ENCODE measurements at places on chromosomes 7 and 10.

DNA sequence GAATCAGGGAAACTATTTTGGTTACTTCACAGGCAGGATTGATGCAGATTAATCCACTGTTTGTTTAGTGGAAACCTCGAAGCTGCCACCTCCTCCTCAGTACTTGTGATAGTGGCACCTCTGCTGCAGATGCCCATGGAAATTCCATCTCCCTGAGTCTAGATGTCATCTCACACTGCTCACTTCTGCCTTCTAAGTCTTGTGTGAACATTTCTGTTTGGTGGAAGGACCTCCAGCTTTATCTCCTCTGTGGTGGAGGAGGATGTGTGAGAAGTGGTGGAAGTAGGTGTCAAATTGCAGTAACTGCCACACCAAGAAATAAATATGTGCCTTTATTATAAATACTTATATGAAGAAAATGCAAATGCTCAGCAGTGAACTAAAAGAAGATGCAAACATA, 25.8 kb upstream of the GPR141 start:
- H3K27me3 ChIP-seq = peaks cover 30% of the 10 kb centered on the region
- H3K4me1 ChIP-seq = no peaks in the 10 kb centered on the region
- H3K4me3 ChIP-seq = no peak overlapping the region
- no peak for DNase-seq

DNA sequence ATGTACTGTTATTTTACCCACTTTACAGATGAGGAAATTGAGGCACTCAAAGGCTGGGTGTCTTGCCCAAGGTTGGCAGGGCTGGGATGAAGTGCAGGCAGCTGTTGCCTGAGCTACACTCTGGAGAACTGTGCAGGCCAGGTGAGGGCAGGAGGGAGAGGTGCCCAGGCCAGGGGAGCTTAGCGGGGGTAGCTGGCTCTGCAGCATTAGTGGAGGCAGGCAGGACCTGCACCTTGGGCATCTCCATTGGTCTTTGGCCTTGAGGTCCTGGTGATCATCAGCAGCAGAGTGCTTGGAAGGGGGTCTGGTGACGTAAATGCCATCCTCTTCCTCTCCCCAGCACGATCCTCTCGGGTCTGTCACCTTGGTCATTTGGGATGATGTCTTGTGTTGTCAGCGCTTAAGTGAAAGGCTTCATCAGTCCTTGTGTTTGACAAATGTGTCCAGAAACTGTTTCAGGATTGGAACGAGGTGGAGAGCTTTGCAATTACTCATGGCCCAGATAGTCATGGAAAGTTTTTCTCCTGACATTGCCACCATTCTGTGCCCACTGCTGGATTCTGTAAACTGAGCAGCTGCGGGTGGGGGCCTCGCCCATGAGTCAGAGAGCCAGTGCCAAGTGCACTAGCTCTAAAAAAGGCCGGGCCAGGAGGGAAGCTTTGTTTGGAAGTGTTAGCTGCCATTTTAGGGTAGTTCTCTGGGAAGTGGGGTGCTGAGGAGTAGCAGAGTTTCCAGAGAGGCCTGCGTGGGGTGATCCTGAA, 47.6 kb downstream of the TSPAN15 start:
- H3K27me3 ChIP-seq = no peaks in the 10 kb centered on the region
- H3K4me3 ChIP-seq = peak overlapping the region; percentile 87
- no peak for DNase-seq
- H3K4me1 ChIP-seq = peaks cover 45% of the 10 kb centered on the region
- peaks cover 3% of the 10 kb centered on the region for H3K36me3 ChIP-seq
- H3K27ac ChIP-seq = peak overlapping the region; percentile 97

DNA sequence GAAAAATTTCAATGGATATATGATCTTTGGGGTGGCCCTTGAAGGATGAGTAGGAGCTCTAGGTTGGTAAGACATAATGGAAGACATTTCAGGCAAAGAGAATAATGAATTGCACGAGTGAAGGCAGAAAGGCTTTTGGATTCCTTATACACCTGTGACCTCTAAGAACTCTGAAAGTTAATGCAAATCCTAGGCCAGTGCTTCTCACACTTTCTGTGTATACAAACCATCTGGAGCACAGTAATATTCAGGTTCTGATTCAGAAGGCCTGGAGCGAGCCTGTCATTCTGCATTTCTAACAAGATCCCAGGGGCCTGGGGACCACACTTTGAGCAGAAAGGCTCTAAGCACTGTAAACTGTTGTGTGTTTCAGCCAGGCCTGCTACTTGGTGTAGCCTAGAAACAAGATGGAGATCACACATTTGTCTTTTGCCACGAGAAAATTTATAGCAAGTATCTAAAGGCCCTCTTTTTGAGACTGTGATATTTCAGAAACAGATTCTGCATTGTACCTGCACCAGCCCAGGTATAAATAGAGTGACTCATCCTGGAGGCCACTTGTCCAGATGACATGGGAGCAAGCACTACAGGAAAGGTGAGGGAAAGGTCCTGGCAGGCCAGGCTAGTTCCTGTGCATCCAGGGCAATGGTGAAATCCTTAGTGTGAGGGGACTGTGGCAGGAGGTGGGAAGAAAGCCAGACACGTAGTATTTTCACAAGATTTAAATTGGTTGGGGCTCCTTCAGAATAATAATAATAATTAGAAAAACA, 24.4 kb downstream of the MRPS33 start:
- H3K4me1 ChIP-seq = no peaks in the 10 kb centered on the region
- peaks cover 21% of the 10 kb centered on the region for H3K27me3 ChIP-seq
- H3K4me3 ChIP-seq = no peak overlapping the region
- no peak overlapping the region for H3K27ac ChIP-seq
- H3K36me3 ChIP-seq = no peaks in the 10 kb centered on the region
- DNase-seq = no peak

DNA sequence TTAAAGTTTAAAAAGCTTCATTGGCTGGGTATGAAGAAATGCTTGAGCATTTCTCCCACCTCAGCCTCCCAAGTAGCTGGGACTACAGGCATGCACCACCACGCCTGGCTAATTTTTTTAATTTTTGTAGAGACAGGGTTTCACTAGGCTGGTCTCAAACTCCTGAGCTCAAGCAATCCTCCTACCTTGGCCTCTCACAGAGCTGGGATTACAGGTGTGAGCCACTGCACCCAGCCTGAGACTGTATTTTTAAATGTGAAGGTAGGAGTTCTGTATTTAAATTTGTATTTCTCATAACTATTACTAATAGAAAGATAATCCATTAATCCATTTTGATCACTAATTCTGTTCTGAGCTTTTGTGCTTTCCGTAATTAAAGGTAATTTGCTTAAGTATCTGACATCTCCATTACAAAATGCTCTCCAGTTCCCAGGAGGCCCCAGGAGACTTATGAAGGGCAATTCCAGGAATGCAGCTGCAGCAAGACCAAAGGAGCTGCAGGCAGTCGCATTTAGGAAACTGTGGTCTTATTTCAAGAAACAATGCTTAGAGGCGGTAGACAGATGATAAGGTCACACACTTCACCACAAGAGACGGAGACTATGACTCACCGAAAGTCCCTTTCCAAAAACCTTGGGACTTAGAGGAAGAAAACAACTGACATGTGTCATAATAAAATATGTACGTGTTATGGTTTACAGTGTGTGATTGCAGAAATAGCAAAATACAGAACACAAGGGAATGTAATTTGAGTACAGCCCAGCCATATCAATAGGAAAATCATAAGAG, 23.3 kb downstream of the YAE1 start:
- DNase-seq = no peak
- H3K4me3 ChIP-seq = peak overlapping the region; percentile 67
- no peaks in the 10 kb centered on the region for H3K27me3 ChIP-seq
- H3K27ac ChIP-seq = peak overlapping the region; percentile 95
- H3K4me1 ChIP-seq = peaks cover 14% of the 10 kb centered on the region

DNA sequence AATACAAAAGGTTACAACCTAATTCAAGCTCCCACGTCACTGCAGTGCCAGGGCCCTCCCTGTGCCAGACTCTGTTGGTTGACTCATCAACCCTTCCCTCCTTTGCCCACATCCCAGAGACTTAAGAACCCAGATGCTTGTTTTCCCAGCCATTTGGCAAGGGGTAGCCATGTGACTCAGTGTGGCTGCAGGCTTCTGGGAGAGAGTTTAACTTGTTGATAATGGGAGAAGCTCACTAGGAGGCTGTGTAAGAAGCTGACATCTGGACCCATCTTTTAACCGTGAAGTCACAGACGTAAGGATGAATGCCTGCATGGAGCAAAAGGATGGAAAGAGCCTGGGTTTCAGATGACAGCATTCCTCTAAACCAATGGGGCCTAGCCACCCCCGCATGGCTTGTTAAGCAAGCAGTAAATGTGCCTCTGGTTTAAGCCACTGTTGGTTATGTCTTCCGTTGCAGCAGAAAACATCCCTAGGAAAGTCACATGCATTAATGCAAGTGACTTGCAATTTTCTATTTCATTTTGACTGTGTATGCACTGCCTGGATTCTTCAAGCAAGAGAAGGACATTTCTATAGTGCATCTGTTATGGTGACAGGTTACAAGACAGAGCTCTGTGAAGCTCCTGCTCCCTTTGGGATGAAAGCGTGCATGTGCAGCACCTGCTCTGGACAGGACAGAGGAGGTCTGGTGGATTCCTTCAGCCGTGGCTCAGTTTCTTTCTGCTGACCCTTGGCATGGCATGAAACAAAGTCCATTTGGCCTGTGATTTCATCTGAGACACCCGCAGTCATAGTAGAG, 57.5 kb upstream of the CREB5 start:
- peaks cover 33% of the 10 kb centered on the region for H3K27me3 ChIP-seq
- no peak overlapping the region for H3K4me3 ChIP-seq
- no peak for DNase-seq
- no peak overlapping the region for H3K27ac ChIP-seq

GRCh38 chr7:45874408-45875131, 1.7 kb upstream of the CCDC201 start:
- peaks cover 18% of the 10 kb centered on the region for H3K27me3 ChIP-seq
- peaks cover 2% of the 10 kb centered on the region for H3K36me3 ChIP-seq
- H3K4me3 ChIP-seq = no peak overlapping the region
- no peak for DNase-seq

GRCh38 chr7:97771576-97771975, 39.7 kb downstream of the TAC1 start:
- H3K4me1 ChIP-seq = no peaks in the 10 kb centered on the region
- H3K27ac ChIP-seq = no peak overlapping the region
- DNase-seq = no peak
- H3K36me3 ChIP-seq = no peaks in the 10 kb centered on the region

GRCh38 chr7:98784216-98784785, 85.5 kb downstream of the TMEM130 start:
- DNase-seq = no peak
- H3K4me1 ChIP-seq = peaks cover 4% of the 10 kb centered on the region
- H3K27ac ChIP-seq = no peak overlapping the region
- no peak overlapping the region for H3K4me3 ChIP-seq
- peaks cover 38% of the 10 kb centered on the region for H3K27me3 ChIP-seq

- H3K4me1 ChIP-seq = peaks cover 17% of the 10 kb centered on the region
- DNase-seq = no peak
- no peaks in the 10 kb centered on the region for H3K27me3 ChIP-seq
- H3K27ac ChIP-seq = no peak overlapping the region
- peaks cover 2% of the 10 kb centered on the region for H3K36me3 ChIP-seq
These were observed 13.8 kb upstream of the FKBP9 start for GRCh38 chr7:32943252-32944030.

GRCh38 chr7:123677061-123677715, 21.5 kb downstream of the LMOD2 start:
- no peak overlapping the region for H3K4me3 ChIP-seq
- no peak for DNase-seq
- H3K27ac ChIP-seq = no peak overlapping the region
- peaks cover 2% of the 10 kb centered on the region for H3K4me1 ChIP-seq
- no peaks in the 10 kb centered on the region for H3K36me3 ChIP-seq

DNA sequence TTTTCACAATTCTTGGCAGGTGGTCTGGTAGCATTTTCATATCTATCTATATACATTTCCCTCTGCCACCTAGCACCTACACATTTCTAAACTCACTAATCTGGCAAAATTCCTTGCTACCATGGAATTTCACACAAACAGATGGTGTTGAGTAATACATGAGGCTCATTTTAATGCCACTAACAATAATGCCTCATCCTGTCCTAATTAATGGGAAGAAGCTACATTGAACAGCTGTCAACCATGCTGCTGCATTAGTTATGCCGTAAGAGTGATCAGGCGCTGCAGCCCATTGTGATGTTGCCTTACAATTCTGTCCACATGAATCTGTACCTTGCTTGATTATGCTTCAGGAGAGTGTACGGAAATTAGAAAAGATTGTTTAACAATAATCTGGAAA, 23.2 kb downstream of the COL1A2 start:
- H3K36me3 ChIP-seq = no peaks in the 10 kb centered on the region
- H3K4me3 ChIP-seq = no peak overlapping the region
- H3K4me1 ChIP-seq = peaks cover 2% of the 10 kb centered on the region
- H3K27ac ChIP-seq = no peak overlapping the region
- DNase-seq = no peak

- H3K27ac ChIP-seq = no peak overlapping the region
- H3K4me3 ChIP-seq = no peak overlapping the region
- H3K4me1 ChIP-seq = no peaks in the 10 kb centered on the region
- H3K36me3 ChIP-seq = no peaks in the 10 kb centered on the region
- H3K27me3 ChIP-seq = peaks cover 10% of the 10 kb centered on the region
- DNase-seq = no peak
These were observed 67.1 kb upstream of the AGBL3 start for GRCh38 chr7:134919240-134919641.

DNA sequence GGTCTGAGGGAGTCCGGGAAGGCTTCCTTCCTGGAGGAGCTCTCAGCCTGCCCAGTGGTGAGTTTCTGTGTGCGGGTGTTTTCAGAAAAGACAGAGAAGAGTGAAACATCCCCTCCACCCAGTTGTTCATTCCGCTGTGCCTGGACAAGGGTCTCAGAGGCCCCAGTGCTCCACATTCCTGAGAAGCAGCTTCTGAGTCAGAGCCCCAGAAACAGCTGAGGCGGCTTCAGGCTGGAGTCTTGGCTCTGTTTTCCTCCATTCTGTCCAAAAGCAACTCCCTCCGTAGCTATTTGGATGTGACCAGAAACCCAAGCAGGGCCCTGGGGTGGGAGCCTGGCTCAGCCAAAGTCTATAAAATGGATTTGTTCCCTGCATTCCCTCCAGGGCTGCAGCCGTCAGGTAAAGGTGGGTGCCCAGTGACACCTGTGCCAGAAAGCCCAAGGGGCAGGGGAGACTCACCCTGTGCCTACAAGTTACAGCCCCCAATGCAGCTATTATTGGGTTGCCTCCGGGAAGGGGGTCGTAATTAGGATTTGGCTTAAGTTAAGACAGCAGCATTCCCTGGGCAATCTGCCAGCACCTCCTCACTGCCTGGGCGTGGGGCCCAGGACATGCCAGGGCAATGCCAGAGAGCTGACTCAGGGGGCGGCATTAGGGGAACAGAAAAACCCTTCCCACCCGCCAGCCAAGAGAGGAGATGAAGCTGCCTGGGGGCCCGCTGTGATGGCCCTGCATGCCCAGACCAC, 13.1 kb upstream of the CAMK2G start:
- peaks cover 8% of the 10 kb centered on the region for H3K4me1 ChIP-seq
- no peak overlapping the region for H3K4me3 ChIP-seq
- no peak overlapping the region for H3K27ac ChIP-seq
- no peaks in the 10 kb centered on the region for H3K36me3 ChIP-seq

GRCh38 chr10:13936826-13937225, 350.1 kb downstream of the PRPF18 start:
- no peak overlapping the region for H3K27ac ChIP-seq
- H3K36me3 ChIP-seq = peaks cover 2% of the 10 kb centered on the region
- H3K27me3 ChIP-seq = peaks cover 22% of the 10 kb centered on the region
- DNase-seq = no peak
- H3K4me3 ChIP-seq = no peak overlapping the region

GRCh38 chr7:75876126-75876881, 2.5 kb upstream of the RHBDD2 start:
- H3K4me1 ChIP-seq = peaks cover 20% of the 10 kb centered on the region
- no peaks in the 10 kb centered on the region for H3K27me3 ChIP-seq
- peaks cover 7% of the 10 kb centered on the region for H3K36me3 ChIP-seq
